ENCODE measurements at places on chromosomes 7 and 10.

- no peak for DNase-seq
These were observed 656.3 kb upstream of the CELF2 start for GRCh38 chr10:10361301-10361885.

DNA sequence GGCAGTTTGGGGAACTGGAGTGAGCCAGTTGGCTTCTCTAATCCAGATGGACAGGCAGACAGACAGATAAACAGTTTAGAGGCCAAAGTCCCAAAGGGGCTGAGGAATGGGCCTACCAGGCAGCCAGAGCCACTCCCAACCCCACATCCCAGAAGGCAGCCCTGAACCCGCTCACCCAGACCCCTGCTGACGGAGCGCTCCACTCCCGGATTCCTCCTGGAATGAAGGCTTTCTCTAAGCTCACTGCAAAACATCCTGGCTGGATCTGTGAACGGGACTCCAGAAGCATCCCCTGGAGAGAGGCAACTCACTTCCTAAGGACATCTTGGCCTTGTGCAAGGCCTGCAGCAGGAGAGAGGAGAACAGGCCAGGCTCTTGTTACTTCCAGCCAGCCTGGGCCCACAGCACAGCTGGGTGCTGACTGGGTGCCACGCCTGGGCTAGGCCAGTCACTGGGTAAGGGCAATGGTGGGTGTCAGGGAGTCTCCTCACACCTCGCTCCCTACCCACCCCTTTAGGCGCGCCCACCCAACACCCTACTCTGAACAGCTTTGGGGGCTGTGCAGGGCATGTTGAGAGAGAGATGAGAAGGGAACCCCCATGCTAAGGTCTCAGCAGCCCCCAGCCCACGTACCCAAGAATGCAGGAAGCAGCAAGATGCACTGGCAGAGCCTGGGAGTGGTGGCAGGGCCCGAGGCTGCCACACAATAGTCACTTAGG lies 168.6 kb upstream of the ZMIZ1 start:
- DNase-seq: no peak

DNA sequence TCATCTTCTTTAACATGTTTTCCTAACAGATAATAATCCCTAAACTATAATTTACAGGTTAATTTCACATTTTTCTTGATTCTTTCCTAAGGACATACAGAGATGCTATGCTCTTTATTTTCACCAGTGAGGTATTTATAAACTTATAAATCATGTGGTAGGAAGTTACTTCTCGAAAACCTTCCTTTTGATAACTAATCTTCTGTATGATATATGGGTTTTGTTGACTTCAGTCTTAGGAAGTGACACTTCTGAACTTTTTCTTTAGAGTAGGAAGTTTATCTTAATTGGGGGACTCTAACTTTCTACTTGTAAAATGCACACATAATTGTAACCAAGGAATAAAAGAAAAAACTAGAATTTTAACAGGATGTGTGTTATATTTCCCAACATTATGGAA lies 9.8 kb upstream of the PNPLA8 start:
- DNase-seq: no peak

- DNase-seq: no peak
These were observed 46.2 kb downstream of the BAIAP2L1 start for GRCh38 chr7:98354511-98355249.

DNA sequence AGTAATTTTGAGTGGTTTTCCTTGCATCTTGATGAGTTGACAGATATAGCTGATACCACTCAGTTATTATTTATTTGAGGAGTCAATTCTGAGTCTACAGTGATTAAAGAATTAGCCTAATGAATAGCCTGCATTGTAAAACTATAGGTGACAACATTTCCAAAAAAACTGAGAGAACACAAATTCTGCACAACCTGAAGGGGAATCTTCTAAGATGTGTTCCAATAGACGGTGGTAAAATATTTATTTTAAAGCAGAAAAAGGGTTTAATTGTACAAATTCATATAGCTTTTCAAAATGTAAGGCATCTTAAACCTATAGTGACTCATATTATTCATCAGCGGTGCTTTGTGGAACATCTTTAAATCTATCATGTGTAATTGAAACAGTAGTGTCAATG lies 200.4 kb downstream of the RNLS start:
- DNase-seq: no peak

Measured in CD4-positive, alpha-beta T cell treated with Interleukin-12 subunit alpha and Interleukin-12 subunit beta, for 1 hour (primary cell).